HTR-8/SVneo (cell line): ENCODE measurements at places on chromosomes 2 and 18.
A peak's percentile ranks its signal among the peaks of the same experiment; 100 is the strongest.

GRCh38 chr2:167318581-167318980 lies 430.3 kb downstream of the XIRP2 start:
- no peak for DNase-seq

DNA sequence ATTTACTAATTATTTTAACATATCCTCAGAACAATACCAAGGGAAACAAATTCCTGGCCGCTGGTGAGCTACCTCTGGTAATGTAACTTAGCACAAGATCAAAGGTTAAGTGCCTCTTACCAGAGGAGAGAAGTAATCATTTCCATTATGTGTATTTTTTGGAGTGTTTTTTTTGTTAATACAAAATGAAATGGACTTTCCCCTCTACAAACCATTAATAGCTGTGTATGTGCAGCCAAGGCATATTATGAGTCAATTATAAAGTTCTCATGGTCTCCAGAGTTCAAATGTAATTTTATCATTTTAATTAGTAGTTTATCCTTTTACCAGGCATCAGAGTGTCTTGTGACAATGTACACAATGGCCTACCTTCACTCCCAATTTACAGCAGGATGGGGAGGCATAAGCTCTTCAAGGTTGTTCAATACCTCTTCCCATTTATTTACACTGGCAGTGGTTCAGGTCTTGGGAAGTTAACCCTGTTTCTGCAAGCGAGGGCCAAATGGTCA lies 242.2 kb downstream of the TGIF1 start:
- no peak for DNase-seq

DNA sequence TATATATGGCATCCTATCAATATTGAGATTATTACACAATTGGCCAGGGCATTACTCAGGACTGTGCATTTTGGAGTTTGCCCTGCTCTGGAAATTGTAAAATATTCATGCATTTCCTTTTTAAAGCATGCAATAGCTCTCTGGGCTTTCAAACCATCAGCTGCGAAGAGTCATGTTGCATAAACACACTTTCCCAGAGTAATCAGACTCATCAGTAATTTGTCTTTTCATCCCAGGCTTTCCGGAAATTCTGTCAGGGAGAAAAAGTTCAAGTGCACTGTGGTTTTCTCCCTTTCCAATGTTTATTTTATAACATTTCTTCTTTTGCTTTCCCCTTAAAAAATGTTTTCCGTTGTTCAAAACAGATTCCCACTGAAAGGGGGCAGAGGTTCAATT lies 38.9 kb upstream of the FHL2 start:
- DNase-seq = peak; percentile 38

GRCh38 chr2:168731002-168731401 lies 71.4 kb upstream of the NOSTRIN start:
- DNase-seq = no peak

DNA sequence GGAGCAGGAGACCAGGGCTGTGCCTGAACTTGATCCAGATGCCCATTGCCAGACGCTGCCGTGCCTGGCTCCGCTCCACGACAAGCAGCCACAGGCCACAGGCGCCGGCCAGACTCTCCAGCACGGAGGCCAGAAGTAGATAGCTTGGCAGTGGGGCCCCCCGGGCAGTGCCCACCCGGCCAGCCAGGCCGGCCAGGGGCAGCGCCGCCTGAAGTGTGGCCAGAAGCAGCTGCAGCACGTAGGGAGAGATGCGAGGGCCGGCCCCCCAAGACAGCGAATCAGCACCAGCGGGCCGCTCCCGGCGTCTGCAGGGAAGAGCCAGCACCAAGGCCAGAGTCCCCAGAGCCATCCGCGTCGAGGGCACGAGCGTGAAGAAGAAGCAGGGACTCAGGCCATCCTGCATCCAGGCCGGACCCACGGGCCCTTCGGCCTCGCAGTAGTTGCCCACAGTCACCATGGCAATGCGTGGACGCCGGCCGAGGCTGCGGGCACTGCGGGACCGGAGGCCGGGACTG lies 484 bp downstream of the ABCB6 start:
- DNase-seq = peak; percentile 42

DNA sequence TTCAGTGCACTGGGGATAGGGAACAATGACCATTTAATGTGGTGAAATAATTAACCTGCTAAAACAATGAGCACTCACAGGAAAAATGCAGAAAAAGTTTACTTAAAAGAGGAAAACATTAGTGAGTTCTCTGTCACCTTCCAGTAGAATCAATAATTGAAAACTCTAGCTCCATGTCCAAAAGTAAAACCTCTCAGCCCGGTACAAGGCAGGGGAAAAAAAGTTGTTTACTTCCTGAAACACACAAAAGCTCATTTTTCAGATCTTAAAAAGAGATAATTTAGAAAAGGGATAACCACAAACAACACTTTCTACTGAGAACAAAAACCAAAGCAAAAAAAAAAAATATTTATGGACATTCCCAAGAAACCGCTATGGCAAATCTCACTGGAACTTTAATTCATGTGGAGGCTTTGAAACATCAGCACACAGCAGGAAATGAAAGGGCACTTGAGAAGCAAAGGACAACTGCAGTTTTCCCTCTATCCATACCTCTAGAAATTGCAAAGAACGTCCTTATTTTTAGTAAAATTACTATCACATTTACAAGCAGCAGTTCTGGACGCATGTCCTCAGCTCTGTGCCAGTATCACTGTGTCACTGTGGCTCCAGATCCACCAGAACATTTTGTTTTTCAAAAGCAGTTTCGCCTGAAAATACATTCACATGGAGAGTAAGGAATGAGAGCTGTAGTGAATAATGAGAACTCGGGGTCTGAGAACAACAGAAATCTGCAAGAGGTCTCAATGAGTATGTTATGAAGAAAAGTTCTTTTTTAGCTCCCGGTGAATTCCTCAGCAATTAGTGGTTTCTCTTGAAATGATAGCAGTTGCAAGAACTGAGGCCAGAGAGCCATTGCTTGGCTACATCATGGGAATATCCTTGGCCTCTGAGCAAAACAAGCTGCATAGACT lies 44.7 kb upstream of the DNAH7 start:
- no peak for DNase-seq

- DNase-seq = no peak
These were observed 29.1 kb downstream of the HPCAL1 start for GRCh38 chr2:10331702-10332401.

- no peak for DNase-seq
These were observed 309.9 kb upstream of the RAB12 start for GRCh38 chr18:8299054-8299980.

DNA sequence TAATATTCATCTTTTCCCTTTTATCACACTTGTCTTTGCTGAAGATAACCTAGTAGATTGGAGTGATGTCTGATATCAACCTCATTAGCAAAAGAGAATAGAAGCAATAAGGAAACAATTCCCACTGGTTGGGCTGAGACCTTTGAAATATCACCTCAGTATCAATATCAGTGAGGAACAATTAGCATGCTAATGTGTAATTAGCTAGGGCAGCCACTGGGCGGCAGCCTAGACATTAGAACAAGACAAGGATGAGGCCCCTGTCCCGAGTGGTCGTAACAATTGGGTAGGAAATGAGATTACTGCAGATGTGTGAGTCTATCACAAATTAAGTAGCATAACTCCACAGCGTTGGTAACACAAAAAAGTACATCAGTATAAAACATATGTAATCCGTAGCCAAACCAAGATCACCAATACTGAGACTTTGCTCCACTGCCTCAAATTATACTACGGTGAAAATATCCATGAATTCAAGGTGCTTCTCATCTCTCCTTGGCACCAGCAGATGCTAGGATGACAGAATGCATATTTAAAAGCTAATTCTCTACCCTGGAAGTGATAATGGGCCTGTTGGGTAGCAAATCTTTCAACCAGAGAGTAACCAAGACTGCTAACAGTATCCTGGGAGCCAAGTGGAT lies 99.1 kb downstream of the ALPK2 start:
- peak; percentile 76 for DNase-seq

DNA sequence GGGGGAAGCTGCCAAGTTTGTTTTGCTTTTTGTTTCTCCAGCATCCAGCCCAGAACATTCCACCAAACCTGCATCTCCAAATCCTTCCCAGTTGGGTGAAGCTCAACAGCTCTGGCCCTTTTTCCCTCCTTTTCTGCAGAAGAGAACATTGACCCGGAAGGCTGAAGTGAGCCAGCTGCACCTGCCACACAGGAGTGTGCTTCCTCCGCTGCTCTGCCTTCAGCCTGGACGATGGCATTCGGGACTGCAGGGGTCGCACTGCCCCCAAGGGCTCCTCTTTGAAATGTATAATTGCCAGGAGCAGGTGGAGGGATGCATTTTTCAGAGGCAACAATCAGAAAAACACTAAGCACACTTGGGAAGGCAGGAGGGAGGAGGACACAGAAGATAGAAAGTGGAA lies 41.8 kb downstream of the ST8SIA5 start:
- DNase-seq = no peak
